ENCODE measurements at places on chromosomes 3 and 15. TPM values are rescaled to one million over a fixed set of nuclear protein-coding genes. Genes with fewer than 3 reads are reported as not detected.

The CDHR4 gene
- not detected for polyA plus RNA-seq

The RNF111 gene
- polyA plus RNA-seq = 16.7 TPM

The THOC7 gene
- polyA plus RNA-seq = 60.0 TPM

The SPESP1 gene
- 1.1 TPM for polyA plus RNA-seq

The CILP gene
- polyA plus RNA-seq = 0.10 TPM

The MOBP gene
- not detected for polyA plus RNA-seq

The MYRIP gene
- polyA plus RNA-seq = not detected

The CRABP1 gene
- polyA plus RNA-seq = not detected

The IRAK2 gene
- polyA plus RNA-seq = 3.8 TPM

The TGM5 gene
- polyA plus RNA-seq = not detected

The NRG4 gene
- polyA plus RNA-seq = not detected

The KCNMB2 gene
- polyA plus RNA-seq = not detected

All from naive thymus-derived CD4-positive, alpha-beta T cell (primary cell).